Progenitor cell of endocrine pancreas (in vitro differentiated cells): ENCODE measurements at places on chromosomes 11 and 22. TPM values are rescaled to one million over a fixed set of nuclear protein-coding genes. Genes with fewer than 3 reads are reported as not detected.

GRCh38 chr11:57191311-57192219, 9.8 kb downstream of the LRRC55 start:
- H3K27me3 ChIP-seq = peaks cover 14% of the 10 kb centered on the region
- no peaks in the 10 kb centered on the region for H3K36me3 ChIP-seq
- H3K4me3 ChIP-seq = no peak overlapping the region
- DNase-seq = no peak
- no peaks in the 10 kb centered on the region for H3K4me1 ChIP-seq
- H3K27ac ChIP-seq = no peak overlapping the region

- H3K4me3 ChIP-seq = no peak overlapping the region
- no peaks in the 10 kb centered on the region for H3K27me3 ChIP-seq
- H3K4me1 ChIP-seq = no peaks in the 10 kb centered on the region
- H3K36me3 ChIP-seq = peaks cover 30% of the 10 kb centered on the region
These were observed 8.2 kb upstream of the BACE1-AS start for GRCh38 chr11:117282956-117283355.

DNA sequence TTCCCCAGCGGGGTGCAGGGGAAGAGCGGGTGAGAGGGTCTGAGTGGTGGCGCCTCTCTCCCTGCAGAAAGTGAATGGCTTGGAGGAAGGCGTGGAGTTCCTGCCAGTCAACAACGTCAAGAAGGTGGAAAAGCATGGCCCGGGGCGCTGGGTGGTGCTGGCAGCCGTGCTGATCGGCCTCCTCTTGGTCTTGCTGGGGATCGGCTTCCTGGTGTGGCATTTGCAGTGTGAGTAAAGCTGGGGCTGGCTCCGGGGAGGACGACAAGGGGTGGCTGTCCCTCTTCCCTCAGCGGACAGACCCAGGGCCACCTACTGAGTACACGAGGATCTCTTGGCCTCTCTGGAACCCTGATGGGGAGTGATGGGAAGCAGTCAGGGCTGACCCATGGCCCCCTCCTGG, 28.5 kb downstream of the ST14 start:
- no peaks in the 10 kb centered on the region for H3K27me3 ChIP-seq
- no peak for DNase-seq
- no peak overlapping the region for H3K4me3 ChIP-seq
- peaks cover 21% of the 10 kb centered on the region for H3K36me3 ChIP-seq

GRCh38 chr11:103927535-103927934, 108.9 kb upstream of the DDI1 start:
- H3K4me3 ChIP-seq = no peak overlapping the region
- H3K27me3 ChIP-seq = peaks cover 2% of the 10 kb centered on the region
- no peak overlapping the region for H3K27ac ChIP-seq

GRCh38 chr11:85732965-85733364, 47.0 kb upstream of the CCDC89 start:
- H3K4me1 ChIP-seq = no peaks in the 10 kb centered on the region
- no peak for DNase-seq
- H3K4me3 ChIP-seq = no peak overlapping the region
- H3K27me3 ChIP-seq = no peaks in the 10 kb centered on the region
- no peak overlapping the region for H3K27ac ChIP-seq

DNA sequence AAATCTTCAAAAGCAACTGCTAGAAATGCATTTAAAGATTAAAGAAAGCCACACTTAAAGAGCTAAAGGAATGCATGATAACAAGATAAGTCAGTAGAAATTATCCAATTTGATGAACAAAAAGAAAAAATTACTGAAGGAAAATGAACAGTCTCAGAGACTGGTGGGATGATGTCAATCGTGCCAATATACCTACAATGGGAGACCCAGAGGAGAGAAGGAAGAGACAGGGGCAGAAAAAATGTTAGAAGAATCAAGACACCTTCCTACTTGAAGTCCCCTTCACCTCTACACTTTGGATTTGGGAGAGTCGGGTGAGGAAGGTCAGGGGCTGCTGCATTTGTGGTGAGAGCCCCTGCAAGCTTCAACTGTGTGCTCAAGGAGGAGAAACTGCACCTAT, 216.3 kb downstream of the BUD13 start:
- H3K36me3 ChIP-seq = no peaks in the 10 kb centered on the region
- H3K27ac ChIP-seq = no peak overlapping the region
- H3K4me3 ChIP-seq = no peak overlapping the region
- H3K4me1 ChIP-seq = no peaks in the 10 kb centered on the region
- no peak for DNase-seq

GRCh38 chr22:29477723-29478318, 2.2 kb upstream of the NEFH start:
- peaks cover 13% of the 10 kb centered on the region for H3K4me1 ChIP-seq
- peaks cover 75% of the 10 kb centered on the region for H3K27me3 ChIP-seq
- peaks cover 2% of the 10 kb centered on the region for H3K36me3 ChIP-seq
- H3K27ac ChIP-seq = no peak overlapping the region

- H3K4me1 ChIP-seq = peaks cover 23% of the 10 kb centered on the region
- no peak overlapping the region for H3K27ac ChIP-seq
- no peak for DNase-seq
- H3K27me3 ChIP-seq = no peaks in the 10 kb centered on the region
- no peak overlapping the region for H3K4me3 ChIP-seq
These were observed 119.8 kb upstream of the SORL1-AS1 start for GRCh38 chr11:121572571-121573059.

DNA sequence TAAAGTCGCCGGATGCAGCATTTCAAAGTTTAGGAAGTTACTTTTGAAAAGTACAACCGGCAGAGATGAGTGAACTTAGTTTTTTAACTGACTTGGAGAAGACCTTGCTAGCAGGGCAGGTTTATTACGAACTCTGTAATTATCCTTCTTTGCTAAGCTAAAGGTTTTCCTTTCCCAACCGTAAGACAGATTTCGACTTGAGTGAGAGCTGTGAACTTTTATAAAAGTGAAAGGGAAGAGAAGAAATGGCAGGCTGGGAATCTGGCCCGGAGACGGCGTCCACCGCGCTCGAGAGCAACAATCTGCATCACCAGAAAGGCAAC, 659 bp upstream of the TEAD1 start:
- no peak for DNase-seq
- peaks cover 23% of the 10 kb centered on the region for H3K4me1 ChIP-seq
- peak overlapping the region; percentile 82 for H3K4me3 ChIP-seq
- H3K36me3 ChIP-seq = no peaks in the 10 kb centered on the region
- peak overlapping the region; percentile 94 for H3K27ac ChIP-seq
- H3K27me3 ChIP-seq = no peaks in the 10 kb centered on the region

DNA sequence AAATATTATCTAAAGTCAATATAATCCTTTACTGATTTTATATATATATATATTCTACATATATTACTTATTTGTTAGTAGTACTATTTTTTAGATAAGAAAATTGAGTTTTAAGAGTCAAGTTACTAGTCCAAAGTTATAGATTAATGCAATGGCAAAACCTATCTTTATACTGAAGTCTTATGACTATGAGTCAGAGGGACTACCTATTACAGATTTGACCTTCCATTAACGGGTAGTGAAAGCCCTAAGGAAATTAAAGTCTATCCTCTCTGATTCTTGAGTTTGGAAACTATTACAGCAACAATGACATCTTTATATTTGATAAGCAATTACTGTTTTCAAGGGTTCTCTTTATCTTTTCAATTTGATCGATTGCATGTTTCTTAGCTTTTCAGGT, 315.8 kb downstream of the CASP12 start:
- H3K4me3 ChIP-seq = no peak overlapping the region
- peaks cover 1% of the 10 kb centered on the region for H3K4me1 ChIP-seq
- DNase-seq = no peak
- H3K36me3 ChIP-seq = no peaks in the 10 kb centered on the region
- no peaks in the 10 kb centered on the region for H3K27me3 ChIP-seq

- H3K4me1 ChIP-seq = peaks cover 2% of the 10 kb centered on the region
- H3K27me3 ChIP-seq = peaks cover 33% of the 10 kb centered on the region
These were observed 168.8 kb downstream of the BRD1 start for GRCh38 chr22:49658902-49659280.

GRCh38 chr22:23079240-23079768, 9.0 kb downstream of the GNAZ start:
- peaks cover 2% of the 10 kb centered on the region for H3K36me3 ChIP-seq
- H3K4me3 ChIP-seq = peak overlapping the region; percentile 32
- DNase-seq = no peak
- H3K27ac ChIP-seq = peak overlapping the region; percentile 82
- H3K27me3 ChIP-seq = no peaks in the 10 kb centered on the region

Gene BIRC3
- total RNA-seq = 0.29 and 0.36 TPM in 2 replicates

Gene CCDC73
- not detected in 2 replicates for total RNA-seq

Gene OR8D4
- total RNA-seq = 0.24 and 0.58 TPM in 2 replicates

Gene HBB
- total RNA-seq = not detected in 2 replicates

Gene DGCR8
- 75.8 and 79.8 TPM in 2 replicates for total RNA-seq

Gene PRG3
- not detected in 2 replicates for total RNA-seq
